NCI-H1105 treated with DMSO at 0.1 percent for 48 hours (cell line): ENCODE measurements at places on chromosomes 5 and 9.

GRCh38 chr9:126690431-126691051 is 76.8 kb downstream of the LMX1B start:
- peak; percentile 31 for DNase-seq

DNA sequence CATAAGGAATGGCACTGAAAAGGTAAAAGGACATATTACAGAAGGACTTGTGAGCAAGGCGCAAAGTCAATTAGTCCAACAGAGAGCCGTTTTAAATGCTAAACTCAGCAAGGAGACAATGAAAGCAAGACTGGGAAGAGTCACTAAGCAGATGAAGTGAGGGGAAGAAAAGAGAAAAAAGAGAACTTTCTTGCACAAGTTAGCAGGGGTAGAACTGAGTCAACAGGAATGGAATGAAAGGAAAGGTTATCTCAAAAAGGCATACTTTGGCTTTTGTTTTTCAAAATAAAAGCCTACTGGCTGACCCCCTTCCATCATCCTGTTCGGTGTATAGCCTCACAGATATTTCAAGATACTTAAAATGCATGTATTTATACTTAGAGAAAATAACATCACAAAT is 75.0 kb downstream of the NR6A1 start:
- no peak for DNase-seq

DNA sequence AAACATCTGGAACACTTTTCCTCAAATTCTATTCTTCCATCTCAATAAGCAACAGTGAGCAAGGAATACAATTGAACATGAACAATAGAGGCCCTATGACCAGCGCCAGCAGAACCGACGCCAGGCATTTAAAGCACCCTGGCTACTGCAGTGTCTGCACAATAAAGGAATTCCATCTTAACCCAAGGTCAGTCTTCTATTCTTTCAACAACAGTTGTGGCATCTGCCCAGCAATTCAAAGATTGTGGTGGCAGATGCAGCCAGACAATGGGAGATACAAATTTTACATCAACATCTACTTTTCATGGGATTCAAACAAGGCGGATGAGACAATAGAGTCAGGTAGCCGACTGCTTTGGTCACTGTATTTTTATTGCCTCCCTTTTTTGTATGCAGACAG is 65.9 kb downstream of the ELL2 start:
- DNase-seq, result no peak

DNA sequence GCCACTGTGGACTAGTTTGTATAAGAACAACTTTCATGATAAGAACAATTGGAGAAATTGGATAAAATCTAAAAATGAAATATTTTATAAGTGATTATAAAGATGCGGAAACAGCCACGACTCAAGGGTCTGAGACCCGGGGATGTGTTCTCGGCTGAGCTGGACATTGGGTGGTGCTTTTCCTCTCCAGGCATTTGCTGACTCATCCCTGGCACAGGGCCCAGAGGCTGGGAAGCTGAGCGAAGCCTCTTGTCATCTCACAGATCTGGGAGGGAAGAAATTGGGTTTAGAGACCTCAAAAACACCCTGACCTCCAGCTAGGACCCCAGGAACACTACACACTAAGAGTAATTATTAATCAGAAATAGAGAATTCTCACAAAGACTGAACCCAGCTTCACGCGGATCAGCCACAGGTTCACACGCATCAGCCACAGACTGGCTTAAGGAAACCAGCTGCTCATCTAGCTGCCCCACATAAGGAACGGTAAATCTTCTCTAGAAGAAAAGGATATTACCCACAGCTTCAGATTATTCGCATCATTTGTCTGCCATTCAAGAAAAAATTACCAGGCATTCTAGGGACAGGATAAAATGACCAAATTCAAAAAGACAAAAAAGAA is 2.8 kb upstream of the OR2V1 start:
- DNase-seq, result no peak

DNA sequence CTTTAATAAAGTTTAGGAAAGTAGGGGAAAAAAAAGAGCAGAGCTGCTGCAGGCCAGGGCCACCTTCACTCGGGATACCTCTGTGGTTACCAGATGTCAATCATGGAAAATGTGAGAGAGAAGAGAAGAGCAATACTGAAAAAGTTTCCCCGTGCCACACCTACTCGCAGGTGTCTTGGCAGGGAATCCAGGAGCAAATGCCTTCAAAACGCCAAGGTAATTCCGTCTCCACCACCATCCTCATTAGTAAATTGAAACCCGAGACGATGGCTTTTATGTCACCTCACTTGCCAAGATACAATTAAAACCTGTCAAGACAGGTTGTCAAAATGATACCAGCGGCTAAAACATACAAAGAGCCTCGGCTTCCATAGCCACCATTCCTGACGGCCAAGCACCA is 49.7 kb downstream of the FAM81B start:
- DNase-seq, result peak; percentile 37

- DNase-seq, result peak; percentile 64
These were observed 639.0 kb downstream of the CCDC171 start for GRCh38 chr9:16191691-16192402.

- no peak for DNase-seq
These were observed 40.2 kb upstream of the DTWD2 start for GRCh38 chr5:119028575-119028974.

DNA sequence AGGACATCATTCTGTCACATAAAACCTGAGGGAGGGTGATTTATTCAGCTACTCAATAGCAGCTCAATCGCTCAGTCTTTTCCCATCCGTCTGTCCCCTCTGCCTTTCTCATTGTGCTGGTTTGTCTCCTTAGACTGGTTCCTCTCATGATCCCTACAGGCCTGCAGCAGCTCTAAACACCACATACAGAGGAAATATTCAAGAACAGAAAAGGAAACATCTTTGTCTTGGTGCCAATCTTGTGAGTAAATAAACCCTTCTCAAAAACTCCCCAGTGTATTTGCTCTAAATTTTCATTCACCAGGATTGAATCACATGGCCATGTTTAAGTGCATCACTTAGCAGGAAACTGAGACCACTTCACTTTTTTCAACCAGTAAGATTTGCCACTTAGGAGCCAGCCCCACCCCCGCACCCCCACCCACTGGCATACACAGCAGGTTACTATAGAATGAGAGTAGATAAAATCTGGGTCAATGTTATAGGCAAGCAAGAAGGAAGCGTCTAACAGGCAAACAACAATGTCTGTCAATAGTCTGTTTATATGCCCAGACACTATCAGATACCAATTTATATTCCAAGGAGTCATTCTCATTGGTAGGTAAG is 895.5 kb upstream of the DMAC1 start:
- peak; percentile 35 for DNase-seq

- DNase-seq, result peak; percentile 76
These were observed 285.0 kb downstream of the RFX3 start for GRCh38 chr9:3240656-3241268.

DNA sequence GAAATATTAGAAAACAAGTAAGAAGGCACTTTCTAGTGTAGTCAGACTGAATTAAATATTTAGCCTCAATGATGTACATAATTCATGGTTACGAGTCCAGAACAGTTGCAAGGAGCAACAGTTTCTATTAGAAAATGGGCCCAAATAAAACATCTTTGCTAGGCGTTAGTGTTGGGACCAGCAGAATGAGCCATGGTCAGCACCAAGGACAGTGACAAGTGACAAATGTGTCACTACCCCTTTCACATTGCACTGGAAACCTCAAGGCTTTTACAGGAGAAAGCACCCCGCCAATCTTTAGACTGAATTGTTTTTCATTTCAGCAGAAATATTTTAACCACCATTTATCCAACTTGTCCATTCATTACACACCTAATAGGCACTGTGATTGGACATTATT is 301.3 kb upstream of the ADCY2 start:
- DNase-seq, result no peak
